ENCODE measurements at places on chromosomes 5 and 9.

DNA sequence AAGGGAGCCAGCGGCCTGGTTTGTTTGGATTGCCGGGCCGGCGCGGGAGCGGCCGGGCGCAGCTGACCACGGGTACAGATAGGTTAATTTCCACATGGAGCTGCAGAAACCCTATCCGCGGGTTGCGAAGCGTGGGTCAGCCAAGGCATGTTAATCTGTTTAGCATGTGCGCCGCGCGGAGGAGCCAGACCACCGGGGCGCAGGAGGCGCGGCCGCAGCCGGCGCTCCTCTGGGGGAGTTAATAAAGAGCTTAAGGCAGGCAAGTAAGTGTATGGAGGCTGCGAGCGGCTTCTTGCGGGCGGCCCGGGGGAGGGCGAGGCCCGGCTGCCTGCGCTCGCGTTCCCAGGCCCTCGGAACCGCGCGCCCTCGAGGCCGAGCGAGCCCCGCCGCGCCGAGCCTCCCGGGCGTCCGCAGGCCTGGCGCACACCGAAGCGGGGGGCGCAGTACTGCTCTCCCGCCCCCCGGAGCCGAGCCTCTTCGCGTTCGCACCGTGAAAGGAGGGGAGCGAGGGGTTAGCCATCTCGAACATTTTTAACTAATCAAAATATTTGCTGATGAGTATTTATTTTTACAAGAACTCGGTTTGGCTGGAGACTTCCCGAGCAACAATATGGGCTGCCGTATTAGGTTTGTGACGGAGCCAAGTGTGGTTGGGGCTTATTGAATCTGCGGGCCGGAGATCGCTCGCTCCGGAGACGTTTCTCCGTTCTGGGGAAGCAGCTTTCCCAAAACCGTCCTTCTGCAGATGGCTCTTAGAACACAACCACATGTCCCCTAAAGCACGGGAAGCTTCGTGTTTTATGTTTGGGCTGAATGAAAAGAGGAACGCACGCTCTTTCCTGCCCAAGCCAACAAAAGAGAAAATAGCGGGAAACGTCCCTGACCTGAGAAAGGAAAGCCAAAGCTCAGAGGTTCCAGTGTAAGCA is 28.8 kb downstream of the FOXD1 start:
- no peak for DNase-seq

DNA sequence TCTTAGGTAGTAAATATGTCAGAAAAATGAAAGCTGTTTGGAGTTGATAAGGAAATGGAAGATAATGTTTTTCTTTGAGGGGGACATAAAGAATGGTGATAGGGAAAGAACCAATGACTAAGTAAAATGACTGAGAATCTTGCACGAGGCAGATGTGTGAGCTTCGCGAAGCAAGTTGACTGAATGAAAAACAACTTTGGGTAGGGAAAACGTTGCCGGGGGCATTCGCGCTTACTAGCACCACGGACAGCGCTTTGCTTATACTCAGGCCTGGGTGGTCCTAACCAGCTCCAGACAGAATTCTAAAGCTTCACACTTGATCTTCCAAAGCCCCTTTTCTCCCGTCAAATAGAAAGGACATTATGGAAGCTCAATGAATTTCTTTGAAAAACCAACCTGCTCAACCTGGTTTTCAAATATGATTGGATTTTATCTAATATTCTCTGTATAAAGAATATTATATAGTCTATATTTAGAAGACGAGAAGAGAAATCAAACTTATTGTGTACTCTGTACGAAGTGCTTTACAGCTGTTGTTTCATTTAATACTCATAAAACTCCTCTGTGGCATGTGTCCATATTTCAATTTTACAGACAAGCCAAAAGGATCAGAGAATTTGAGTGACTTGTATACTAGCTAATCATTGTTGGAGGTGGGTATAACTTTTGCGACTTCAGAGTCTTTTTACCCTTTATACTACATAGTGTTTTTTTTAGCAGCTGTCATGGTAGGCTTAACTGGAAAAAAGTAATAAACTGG is 1.9 kb upstream of the CDKN2B start:
- DNase-seq = no peak

DNA sequence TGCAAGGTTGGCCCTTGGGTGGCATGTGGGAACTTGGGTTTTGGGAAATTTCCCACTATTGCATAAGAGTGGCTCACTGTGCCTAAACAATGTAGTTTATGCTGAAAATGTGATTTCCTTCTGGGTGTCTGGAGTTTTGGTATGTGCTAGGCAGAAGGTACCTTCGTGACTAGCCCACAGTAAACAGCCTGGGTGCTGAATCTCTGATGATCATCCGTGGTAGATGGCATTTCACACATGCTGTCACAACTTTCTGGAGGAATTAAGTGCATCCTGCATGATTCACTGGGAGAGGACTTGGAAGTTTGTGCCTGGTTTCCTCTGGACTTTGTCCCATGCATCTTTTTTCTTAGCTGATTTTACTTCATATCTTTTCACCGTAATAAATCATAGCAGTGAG is 64.5 kb downstream of the LNPEP start:
- no peak for DNase-seq

DNA sequence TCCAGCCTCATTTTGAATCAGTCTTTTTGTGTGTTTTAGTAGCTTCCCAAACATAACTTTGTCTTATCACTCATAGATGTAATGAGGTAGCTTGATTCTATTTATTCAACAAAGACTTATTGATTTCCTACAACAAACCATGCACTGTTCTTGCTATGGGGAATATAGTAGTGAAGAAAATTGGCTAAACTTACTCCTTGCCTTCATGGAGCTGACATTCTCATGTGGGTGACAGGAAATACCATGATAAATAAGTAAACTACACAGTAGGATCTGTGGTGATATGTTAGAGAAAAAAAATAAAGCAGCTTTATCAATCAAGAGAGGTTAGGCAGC is 255.7 kb upstream of the TNC start:
- DNase-seq = no peak

DNA sequence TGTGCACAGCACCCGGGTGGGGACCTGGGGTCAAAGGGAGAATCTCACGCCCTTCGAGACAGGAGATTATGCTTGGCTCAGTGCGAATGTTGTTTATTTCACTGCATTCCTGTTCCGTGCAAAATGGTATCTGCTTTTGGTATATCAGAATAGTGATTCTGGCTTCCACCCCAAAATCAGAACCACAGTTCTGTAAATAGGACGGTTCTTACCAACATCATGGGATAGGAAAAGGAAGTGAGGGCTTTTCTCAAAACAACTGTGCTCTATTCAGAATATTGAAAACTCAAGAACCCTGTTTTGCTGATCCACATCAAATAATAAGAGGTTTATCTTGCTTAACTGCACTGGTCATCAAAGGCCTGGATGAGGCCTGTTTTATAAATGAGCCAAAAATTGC is 51.6 kb upstream of the FBXW11 start:
- DNase-seq = no peak

- DNase-seq = no peak
These were observed 162.5 kb upstream of the KIF2A start for GRCh38 chr5:62143268-62144229.

- DNase-seq = no peak
These were observed 38.9 kb upstream of the STX17 start for GRCh38 chr9:99867536-99867935.

- DNase-seq = no peak
These were observed 348.0 kb upstream of the RFX3 start for GRCh38 chr9:3873818-3874217.

DNA sequence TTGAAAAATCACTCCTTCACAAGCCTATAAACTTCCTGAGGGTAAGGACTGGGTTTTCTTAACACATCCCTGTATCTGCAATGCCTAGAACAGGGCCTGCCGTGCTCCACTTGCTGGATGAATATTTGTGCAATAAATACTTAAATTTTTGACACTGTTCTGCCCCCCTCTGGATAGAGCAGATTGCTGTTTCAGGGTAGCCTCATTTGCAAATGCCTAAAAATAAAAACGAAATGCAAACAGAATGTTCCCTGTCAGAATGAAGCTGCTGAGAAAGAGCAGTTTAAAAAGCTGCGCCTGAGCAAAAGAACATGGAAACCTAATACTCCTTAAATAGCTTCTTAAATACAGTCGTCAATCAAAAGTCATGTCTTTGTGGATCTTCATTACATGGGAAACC is 385.3 kb downstream of the PRELID2 start:
- no peak for DNase-seq

DNA sequence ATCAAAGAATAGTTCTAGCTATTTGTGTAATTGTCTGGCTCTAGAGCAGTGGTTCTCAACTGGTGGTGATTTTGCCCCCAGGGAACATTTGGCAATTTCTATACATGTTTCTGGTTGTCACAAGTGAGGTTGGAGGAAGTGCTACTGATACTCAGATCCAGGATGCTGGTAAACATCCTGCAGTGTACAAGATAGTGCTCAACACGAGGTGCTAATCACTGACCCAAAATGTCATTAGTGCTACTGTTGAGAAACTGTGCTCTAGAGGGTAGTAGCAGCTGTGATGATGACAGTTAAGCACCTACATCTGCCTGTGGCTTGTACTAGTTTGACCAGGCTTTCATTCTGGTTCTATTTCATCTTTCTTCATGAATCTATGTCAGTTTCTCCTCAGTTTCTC is 22.1 kb downstream of the LRRC19 start:
- DNase-seq = no peak

- no peak for DNase-seq
These were observed 14.6 kb upstream of the CCNJL start for GRCh38 chr5:160326981-160327380.

DNA sequence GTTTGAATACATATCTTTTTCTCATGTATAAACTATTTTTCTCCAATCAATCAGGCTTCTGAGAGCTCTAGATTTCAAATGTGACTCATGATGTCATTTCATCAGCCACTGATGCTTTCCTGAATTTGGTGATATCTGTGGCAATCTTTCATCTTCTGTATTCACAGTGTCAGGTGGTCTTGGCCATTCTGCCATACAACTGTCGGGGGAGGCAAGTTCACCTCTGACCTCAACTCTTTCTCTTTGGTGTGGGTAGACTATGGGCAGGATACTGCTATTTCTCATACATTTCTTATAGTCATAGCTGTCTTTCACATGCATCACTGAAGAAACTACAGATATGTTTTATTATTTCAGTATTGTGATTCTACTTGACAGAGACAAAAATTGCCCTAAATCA is 414.1 kb upstream of the MEF2C start:
- no peak for DNase-seq

GRCh38 chr5:35464757-35465156 is 152.9 kb upstream of the SPEF2 start:
- no peak for DNase-seq

DNA sequence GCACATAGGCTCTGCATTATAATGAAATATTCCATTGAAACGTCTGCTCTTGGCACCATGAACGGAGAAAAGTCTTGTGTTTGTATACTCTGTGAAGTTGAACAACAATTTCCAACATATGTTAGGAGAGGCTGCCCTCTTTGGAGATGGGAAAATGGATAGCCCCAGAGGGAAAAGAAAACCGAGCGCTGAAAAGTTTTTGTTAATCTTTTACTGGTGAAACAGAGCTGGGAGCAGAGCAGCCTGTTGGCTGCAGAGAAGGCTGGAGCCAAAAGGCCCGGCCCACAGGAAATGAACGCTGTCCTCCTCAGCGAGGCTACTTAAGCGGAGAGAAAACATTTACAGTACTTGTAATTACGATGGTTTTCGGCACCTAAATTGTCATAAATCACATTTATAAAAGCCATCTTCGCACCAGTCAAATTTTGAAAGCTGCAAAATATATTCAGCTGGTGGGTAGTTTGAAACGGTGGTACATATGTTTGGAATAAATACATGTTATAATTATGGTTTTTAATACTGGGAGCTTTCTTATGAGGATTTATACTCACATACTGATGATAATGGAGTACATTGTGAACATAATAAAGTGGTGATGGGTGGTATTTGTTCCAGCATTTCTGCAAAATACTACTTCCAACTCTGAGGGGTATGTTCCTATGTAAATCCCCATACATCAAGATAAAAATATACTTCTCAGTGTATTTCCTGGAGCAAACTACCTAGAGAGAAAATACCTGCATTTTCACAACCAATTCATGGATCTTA is 129.6 kb upstream of the CNTLN start:
- no peak for DNase-seq

DNA sequence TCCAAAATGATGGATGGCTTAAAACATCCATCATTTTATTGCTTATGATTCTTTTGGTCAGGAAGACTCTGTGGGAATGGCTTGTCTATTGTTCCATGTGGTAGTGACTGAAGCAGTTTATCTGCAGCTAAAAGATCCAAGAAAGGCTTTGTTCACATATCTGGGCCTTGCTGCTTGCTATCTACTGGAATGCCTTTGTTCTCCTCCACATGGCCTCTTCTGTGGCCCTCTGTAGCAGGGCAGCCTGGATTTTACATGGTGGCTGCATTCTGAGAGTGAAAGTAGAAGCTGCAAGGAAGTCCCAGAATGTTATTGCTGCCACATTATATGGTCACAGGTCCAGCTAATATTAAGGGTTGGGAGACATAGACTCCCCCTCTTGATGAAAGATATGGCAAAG is 35.1 kb downstream of the DMXL1 start:
- DNase-seq = no peak

- DNase-seq = no peak
These were observed 109.3 kb downstream of the JAKMIP2 start for GRCh38 chr5:147673266-147673665.

DNA sequence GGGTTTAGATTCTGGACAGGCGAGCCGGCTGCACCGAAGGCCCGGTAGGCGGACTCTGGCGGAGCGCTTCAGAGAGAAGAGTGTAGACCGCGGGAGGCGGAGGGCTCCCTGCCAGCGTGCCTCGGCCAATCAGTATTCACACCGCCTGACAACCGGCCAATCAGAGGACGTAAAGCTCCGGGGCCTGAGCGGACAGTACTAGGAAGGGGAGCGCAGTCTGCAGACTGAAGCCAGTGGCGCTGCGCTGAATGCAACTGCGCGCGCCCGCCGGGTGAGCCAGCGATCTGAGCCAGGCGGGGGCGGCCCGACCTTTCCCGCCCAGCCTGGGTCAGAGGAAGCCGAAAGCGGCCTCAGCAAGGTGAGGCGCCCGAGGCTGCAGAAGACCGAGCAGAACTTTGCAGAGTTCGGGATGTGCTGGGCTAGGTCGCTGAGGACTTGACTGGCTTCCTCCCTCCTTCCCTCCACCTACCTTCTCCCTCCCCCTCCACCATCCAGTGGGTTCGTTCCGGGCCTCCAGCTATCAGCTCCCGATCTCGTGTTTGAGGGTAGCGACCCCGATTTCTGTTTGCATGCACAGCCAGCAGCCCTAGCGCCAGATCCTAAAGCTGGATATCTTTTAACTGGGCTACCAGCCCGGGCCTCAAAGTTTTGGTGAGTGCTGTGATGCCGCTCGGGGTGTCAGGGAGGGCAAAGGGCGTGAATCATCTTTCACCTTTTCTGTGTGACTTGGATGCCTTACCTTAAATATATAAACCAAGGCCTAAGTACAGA is at the start of gene DMRT2:
Gene DMRT2, plus strand, starts transcription at position 233 of the 771 bp plus-strand sequence. CDS start 1,257 bp downstream, outside the sequence.
- no peak for DNase-seq

GRCh38 chr9:85700330-85700729 is 41.4 kb downstream of the AGTPBP1 start:
- DNase-seq = no peak

GRCh38 chr5:132758451-132758850 is 11.2 kb downstream of the CCNI2 start:
- no peak for DNase-seq

DNA sequence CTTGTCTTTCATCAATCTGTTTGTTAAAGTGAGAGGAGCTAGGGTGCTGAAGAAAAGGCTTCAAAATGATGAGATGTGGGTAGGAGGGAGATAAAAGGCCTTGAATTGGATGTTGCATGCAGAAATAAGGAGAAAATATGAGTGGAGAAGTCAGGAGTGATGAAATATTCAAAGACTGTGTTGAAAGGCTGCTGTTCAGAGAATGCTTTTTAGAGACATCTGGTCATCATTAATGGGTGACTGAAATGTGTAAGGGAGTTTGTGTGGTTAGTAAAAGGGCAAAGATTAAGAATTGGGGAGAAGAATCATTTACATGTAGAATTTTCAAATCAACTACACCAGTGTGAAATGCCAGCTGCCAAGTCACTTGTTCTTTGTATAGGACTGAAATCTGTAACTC is 383.9 kb downstream of the MAT2B start:
- no peak for DNase-seq
